Right cardiac atrium (tissue), 5 donors: ENCODE measurements at places on chromosomes 3 and 15.

- DNase-seq, result no peak
Measured at GRCh38 chr15:35929740-35930444, 383.9 kb upstream of the DPH6 start.

- peak; percentile 86 for DNase-seq
Measured at GRCh38 chr3:58151637-58152036, 59.1 kb downstream of the DNASE1L3 start.

GRCh38 chr3:46349484-46350261 is 4.2 kb upstream of the CCR2 start:
- DNase-seq, result no peak

DNA sequence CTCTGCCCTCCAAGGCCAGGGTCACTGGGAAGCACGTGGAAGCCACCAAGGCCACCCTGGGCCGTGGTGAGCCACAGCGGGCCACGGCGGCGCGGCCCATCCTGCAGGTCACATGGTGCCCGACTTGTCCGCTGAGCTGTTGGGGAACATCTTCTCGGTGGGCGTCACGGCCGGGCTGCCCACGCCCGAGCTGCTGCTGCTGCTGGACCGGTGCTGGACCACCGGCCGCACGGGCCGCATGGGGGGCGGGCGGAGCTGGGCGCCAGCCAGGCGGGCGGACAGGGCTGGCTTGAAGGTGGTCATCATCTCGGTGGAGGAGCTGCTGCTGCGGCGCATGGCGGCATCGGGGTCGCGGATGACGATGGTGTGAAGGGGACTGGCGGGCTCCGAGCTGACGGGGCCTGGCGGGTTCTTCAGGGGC is 22.1 kb upstream of the RAD18 start:
- no peak for DNase-seq

- no peak for DNase-seq
Measured at GRCh38 chr15:100254691-100255090, 87.1 kb downstream of the ADAMTS17 start.

DNA sequence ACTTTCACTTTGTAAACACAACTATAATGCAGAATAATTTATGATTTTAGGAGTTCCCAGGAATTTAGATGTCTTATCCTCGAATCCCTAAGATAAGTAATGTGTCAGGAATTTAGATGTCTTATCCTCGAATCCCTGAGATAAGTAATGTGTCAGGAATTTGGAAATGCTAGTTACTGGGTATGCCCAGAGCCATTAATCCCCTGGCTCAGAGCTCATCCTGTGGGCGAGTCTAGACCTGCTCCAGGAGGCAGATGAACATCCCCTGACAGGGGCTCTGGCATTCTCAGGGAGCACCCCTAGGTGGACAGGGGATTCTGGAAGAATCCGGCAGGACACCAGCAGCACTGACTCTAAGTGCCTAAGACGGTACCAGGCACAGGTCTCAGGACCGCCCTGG is 163.3 kb downstream of the ARRDC4 start:
- no peak for DNase-seq

DNA sequence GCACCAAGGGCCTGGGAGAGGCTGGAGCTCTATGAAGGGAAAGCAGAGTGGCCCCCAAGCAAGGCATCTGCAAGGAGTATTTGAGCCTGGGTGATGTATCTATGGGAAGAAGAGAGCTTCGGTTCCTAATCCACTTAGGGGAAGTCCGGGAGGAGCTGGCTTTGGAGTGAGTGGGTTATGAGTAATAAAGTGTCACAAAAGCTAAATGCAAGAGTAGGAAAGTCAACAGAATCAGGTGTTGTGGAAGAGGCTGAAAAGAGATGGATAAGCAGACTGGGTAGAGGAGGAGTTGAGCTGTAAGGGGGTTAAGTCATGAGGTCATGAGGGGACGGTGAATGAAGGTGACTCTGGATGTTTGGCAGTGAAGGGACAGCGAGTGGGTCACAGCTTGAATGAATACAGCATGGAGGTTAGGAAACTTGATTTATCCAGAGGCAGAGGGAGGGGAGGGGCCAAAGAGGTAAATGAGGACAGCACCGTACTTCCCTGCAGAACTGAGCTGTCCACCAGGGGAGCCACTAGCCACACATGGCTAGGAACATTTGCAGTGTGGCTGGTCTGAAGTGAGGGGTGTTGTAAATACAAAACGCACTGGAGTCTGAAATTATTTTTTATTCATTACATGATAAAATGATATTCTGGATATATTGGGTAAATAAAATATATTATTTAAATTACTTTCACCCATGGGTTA is 83.3 kb downstream of the ADCY5 start:
- DNase-seq, result no peak

DNA sequence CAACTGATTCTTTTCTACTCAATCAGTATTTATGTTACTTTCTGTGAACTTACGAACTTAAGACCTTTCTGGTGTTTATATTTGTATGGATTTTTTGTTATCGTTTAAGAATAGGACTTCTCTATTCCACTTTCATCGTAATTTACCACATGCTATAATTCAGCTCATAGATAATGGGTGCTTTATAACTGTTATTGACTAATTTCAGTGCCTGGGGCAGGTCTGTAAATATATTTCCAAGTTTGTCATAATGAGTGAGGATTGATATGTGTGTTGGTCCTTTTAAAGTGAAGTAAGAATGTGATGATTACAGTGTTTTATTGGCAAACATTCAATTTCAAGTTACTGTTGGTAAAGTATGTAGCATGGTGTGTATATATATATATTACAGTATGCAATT is 1.8 kb upstream of the NAALADL2 start:
- DNase-seq, result no peak

GRCh38 chr15:94592495-94592894 is 361.1 kb downstream of the MCTP2 start:
- no peak for DNase-seq

- DNase-seq, result no peak
Measured at GRCh38 chr3:106160396-106160795, 291.6 kb upstream of the CBLB start.

- no peak for DNase-seq
Measured at GRCh38 chr15:87731630-87732029, 524.9 kb downstream of the NTRK3 start.

- no peak for DNase-seq
Measured at GRCh38 chr15:39807791-39808190, 25.1 kb upstream of the FSIP1 start.

DNA sequence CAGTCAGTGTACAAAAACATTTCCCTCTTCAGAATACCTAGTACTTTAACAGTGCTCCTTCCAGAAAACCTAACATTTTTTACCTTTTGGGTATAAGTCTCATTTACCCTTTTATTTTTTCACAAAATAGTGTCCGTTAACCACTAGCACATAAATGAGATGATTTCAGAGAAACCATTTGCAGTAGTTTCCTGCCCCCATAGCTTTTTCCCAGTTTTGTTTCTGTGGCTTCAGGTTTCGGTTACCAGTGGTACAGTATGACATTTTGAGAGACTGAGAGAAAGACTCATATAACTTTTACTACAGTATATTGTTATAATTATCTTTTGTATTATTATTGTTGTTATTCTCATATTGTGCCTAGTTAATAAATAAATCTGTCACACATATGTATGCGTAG is 6.2 kb upstream of the RBMS3 start:
- DNase-seq, result no peak

DNA sequence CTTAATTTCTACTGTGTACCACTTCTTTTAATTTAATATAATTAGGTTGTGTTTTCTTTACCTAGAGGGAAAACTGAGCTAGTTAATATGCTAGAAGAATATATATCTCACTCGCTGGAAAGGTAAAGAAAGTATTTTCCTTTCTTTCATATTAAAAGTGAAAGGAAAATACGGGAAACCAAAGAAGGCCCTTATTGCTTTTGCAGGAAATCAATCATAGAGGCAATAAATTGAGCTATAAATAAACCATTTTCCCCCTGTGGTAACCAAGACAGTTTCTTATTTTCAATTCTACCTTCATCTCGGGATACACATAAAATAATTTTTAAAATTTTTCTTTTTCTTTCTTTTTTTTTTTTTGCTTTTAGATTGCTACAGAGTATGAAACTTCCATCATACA is 101.6 kb downstream of the CBLB start:
- no peak for DNase-seq

DNA sequence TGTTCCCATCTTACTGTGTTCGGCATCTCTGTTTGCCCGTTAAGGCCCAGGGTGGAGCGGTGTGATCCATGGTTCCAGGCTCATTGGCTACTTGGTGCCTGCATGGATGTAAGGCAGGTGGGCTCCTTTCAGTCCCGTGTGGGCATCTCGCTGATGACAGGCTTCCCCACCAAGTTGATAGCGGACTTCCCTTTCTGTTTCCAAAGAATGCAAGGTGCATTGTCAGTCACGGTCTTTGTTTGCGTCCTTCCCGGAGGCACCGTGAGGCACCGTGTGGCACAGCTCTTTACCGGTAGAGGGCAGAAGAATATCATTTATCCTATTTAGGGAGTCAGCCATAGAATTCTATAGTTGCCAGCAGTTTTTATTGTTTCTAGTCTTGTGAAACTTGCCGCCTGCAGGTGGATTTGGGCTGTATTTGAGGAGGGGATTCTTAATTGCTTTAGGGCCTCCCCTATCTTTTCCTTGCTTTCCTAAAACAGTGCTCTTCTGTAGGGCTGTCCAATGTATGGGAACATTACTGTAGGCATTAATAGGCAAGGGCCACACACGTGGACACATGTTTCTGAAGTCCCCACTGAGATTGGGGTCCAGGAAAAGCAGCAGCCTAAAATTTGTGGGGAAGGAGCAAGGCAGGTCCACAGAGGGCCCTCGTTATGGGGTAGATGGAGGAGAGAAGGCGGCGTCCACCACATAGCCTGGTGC is 244.1 kb downstream of the SLCO3A1 start:
- DNase-seq, result no peak

- no peak for DNase-seq
Measured at GRCh38 chr15:98711810-98712209, 63.5 kb downstream of the IGF1R start.

DNA sequence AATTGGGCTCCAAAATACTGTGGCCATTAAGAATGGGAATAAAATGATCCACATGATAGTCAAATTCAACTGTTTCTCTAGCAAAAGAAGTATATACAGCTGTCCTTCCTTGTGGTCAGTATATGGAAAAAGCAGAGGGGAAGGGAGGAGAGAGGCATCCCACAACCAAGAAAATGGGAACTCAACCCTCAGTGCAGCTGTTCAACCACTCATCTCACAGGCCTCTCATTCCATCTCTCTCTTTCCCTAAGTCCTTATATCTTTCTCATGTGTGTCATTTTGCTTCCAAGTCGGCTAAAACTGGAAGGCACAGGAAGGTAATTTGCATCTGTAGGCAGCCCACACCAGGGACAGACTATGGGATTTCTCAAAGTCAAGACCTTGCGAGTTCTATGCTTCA is 27.5 kb downstream of the AVEN start:
- no peak for DNase-seq

DNA sequence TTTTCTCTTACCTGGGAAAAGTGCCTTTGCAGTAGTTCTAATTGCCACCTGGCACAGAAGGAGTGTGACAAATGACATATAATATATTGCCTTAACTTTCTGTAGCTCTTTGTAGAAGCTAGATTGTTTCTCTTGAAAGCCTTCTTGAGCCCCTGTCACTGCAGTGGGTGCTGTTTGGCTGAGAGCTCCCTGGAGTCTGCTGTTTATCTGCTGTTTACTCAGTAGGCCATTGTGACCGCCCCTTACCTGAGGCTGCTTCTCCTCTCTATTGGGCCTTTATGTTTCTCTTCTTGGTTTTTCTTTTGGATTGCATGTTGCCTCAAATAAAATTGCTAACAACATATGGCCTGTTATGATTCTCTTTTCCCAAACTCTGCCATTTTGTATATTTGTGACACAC is 16.7 kb downstream of the MAP2K5 start:
- DNase-seq, result no peak

GRCh38 chr15:62793752-62794144 is 248.8 kb upstream of the TPM1 start:
- no peak for DNase-seq

GRCh38 chr3:27724459-27725197 is 2.5 kb upstream of the EOMES start:
- DNase-seq, result no peak

- no peak for DNase-seq
Measured at GRCh38 chr15:26662283-26662682, 110.6 kb downstream of the GABRB3 start.

GRCh38 chr3:7696320-7696719 is 805.3 kb upstream of the LMCD1 start:
- DNase-seq, result no peak

- DNase-seq, result no peak
Measured at GRCh38 chr15:31569836-31570235, 243.2 kb downstream of the KLF13 start.

GRCh38 chr15:96247621-96248305 is 82.7 kb upstream of the NR2F2 start:
- DNase-seq, result no peak

- DNase-seq, result no peak
Measured at GRCh38 chr3:52406231-52406661, 38.7 kb downstream of the SEMA3G start.

DNA sequence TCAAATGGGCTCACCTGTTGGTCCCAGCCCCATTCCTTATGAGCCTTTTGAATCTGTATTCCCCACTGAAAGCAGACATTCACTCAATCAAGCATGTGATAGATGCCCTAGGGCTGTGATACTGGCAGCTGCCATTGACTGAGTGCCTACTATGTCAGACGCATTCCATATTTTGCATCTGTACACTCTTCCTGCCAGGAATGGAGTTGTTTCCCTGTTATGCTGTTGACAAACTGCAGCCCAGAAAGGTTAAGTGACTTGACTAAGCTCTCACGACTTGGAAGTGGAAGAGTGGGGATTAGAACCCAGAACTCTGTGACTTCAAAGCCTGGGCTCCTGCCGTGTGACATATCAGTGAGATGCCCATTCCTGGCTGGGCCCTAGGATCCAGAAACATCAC is 211.4 kb downstream of the RPLP1 start:
- DNase-seq, result no peak

DNA sequence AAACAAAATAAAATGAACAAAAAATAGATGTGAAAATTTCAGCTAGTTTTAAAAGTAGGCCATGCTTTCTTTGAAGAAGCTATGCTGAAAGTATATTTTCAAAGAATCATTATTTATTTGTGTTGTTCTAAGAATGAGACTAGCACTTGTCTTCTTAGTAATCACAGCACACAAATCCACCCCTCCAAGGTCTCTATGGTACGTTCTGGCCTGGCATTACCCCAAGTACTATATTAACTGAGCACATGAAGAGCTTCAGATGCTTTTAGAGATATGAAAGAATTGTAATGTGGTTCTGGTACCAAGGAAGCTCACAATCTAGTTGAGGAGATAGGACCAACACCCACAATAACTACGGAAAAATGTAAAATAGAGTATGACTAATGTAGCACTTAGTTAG is 416.5 kb downstream of the PLCL2 start:
- no peak for DNase-seq

DNA sequence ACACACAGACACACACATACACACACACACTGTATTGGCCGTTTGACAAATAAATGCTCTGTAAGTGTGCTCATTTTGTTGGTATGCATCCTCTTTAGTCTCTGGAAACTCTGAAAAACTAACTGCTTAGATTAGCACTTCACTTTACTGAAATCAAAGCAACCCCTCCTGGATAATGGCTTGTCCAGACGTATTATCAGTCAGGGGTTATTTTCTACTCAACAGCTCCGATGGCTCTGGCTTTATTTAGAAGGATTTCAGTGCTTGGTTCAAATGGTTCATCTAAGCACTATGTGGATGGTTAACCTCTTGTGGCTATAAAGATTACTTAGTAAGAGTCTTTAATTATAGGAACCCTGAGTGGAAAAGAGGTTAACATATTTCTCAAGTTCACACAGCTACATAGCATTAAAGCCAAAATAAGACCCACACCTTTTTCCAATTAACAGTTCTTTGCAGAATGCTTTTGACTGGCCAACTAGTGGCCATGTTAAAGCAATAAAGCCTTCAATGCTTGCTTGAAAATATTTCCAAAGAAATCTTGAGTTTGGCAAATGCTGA is 516.1 kb upstream of the NAALADL2 start:
- DNase-seq, result no peak
